Left forelimb (tissue), 1 donor: ENCODE measurements at places on chromosomes 4 and X.

DNA sequence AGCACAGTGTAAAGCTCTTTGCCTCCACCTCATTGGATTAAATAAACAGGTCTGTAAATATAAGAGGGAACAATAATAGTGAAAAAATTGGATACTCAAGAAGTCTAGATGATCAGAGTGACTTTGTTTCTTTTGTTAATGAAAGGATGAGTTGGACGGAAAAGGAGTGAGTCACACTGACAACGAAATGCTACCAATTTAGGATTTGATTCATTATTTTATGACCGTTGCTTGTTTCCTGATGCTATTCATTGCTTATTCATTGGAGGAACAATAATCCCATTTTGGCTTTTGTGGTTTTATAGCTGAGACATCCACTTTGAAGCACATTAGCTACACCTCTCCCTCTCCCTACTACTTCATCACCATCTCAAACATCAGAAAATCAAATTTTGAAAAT lies 74.4 kb upstream of the DYNLT3 start:
- no peak for DNase-seq

DNA sequence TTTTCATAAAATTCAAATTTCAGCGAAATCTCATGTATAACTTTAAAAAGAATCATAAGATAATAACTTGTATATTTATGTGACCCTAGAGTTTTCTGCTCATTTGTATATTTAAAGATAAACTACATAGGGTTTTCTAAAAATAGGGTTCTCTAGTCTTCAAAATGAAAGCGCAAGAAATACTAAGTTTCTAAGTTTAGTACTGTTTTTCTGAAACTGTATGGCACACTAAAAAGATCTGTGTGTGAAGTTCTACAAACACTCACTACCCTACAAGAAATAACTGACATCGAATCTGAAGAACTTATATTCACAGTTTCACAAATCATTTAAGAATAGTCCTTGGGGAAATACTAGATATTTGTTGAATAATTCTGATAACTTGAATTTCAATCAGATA lies 38.7 kb upstream of the NDST4 start:
- no peak for DNase-seq

- no peak for DNase-seq
Observed at GRCh38 chr4:16264798-16265197, 38.5 kb upstream of the TAPT1 start.

DNA sequence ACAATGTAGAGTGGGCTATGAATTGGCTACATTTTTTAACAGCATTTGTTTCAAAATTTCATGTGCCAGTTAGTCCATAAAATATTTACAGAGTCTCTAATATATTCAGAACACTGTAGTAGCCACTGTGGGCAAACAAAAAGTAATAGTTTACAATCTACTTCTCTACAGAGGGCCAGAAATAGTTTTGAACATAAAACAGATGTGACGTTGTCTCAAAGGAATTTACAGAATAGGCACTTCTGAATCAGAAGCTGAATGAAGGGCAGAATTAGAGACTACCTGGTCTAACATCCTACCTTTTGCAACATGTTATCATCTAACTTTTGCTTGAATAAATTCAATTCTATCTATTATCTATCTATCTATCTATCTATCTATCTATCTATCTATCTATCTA lies 811.9 kb upstream of the EPHA5 start:
- no peak for DNase-seq

DNA sequence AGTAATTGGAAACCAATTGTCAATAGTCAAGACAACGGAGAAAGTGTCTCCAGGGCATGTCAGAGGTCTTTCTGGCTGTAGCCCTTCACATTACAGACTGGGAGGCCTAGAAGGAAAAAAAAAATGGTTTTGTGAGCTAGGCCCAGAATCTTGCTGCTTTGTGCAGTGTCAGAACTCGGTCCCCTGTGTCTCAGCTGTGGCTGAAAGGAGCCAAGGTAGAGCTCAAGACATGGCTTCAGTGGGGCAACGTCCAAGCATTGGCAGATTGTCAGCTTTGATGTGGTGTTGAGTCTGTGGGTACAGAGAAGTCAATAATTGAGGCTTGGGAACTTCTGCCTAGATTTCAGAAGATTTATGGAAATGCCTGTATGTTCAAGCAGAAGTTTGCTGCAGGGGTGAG lies 103.0 kb downstream of the UGT2B28 start:
- no peak for DNase-seq

GRCh38 chr4:6972911-6973310 lies 63.3 kb downstream of the TBC1D14 start:
- no peak for DNase-seq

DNA sequence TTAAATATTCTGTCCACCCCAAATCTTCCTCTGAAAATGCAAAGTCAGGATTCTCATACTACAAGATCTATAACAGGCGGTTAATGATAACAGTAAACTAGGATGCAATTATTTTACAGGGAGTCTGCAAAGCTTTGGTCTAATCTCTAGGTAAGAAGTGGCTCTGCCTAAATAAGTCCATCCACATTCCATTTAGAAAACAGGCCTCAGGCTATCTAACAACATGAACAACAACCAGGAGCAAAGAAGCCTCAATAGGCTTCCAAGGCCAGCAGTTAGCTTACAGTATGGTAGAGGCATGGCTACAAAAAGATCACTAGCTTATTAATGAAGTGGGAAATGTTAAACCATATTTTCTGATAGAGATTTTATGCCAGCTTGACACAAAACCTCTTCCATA lies 6.4 kb downstream of the MAB21L2 start:
- no peak for DNase-seq

DNA sequence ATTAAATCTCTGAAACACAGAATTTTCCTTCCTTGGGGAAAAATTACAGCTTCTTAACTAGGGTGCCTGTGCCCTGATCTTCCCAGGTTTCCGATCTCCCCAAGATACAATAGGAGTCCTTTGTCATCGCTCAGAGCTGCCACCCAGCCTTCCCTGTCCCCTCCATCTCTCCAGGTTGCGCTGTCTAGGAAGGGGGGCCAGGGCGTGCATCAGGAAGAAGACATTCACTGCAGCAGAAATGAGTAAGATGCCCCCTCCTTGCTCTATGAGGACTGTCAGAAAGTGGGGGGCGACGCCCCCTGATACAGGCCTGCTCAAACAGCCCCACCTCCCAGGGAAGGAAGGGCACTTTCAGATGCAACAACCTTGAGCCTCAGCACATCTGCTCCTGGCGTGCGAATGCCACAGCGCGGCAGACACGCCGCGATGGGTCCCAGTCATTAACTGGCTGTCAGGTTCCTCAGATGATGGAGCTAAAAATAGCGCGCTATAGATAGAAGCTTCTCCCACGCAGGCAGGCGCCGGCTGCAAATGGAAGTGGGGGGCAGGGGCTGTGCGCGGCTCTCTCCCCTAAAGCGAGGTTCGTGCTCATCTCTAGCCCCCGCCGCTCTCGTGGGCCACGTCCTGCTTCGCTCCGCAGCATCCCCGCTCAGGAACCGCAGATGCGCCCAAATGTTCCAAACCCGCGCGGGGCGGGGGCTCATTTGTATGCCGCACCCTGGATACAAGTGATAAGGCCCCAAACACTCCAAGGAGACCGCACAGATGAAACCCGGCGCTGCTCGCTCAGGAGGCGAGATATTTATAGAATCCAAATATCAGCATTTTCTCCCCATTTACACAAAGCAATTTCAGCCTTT lies 57.6 kb upstream of the LGI2 start:
- no peak for DNase-seq

GRCh38 chrX:1453395-1453783 lies 680 bp upstream of the ASMTL start:
- DNase-seq: no peak

DNA sequence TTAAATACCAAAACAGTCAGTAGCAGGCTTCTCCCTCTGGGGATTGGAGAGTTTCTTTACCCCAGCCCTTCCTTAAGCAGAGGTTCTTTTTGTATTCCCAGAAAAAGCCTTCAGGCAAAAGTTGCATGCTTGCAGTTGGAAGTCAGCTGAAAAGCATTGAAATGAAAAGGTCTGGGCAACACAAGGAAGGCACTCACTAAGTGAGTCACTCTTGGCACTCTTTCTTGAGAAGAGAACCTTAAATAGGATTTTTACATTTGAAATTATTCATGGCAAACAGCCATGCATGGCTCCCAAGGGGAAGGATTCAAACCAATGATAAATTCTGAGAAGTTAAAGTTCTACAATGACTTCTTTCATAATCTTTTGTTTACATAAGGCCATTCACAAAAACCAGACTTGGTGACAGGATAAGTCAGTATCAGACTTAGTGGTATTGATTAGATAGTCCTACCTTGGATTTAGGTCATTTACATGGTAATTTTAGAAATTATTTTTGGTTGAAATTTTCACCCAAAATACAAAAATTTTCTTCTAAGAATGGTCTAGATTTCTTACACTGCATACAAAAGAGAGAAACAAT lies 2068.9 kb downstream of the PCDH7 start:
- no peak for DNase-seq

- no peak for DNase-seq
Observed at GRCh38 chr4:159900562-159900961, 797.7 kb downstream of the RAPGEF2 start.

- DNase-seq: no peak
Observed at GRCh38 chr4:64756016-64756415, 346.8 kb upstream of the TECRL start.

- no peak for DNase-seq
Observed at GRCh38 chr4:13893211-13893610, 265.7 kb upstream of the BOD1L1 start.

GRCh38 chrX:73563738-73564068 lies 706 bp downstream of the CHIC1 start:
- no peak for DNase-seq

DNA sequence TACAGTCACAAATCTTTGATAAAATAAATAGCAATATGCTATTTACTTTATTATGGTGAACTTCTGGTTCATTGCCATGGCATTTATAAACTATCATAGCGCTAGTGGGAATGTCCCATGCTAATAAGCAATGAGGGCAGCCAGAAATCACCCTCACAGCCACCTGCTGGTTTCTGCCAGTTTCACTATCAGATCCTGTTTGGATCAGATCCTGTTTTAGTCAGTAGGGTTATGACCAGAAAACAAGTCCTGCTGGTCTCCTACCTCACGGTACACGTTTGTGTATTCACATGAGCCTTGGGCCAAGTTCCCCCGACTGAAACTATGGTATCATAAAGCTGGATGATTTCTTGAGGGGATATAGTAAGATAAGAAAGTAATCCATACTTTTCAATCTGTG lies 17.7 kb downstream of the FOXR2 start:
- DNase-seq: no peak

- no peak for DNase-seq
Observed at GRCh38 chrX:122869171-122869570, 314.9 kb upstream of the GRIA3 start.

DNA sequence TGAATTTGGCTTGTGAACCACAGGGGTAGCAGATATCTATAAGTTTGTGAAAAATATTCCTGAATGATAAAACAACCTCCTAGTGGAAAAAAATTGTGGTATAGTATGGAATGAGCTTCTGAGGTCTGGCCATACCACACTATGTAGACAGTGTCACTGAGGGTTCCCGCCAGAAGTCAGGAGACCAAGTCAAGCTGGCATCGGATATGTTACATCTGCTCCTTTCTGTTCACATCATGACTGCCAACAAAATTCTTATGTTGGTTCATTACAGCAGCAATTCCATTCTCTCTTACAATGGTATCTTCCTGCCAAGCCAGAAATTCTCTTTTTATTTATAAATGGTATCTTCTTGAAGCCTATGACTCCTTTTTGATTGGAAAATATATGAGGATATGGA lies 273.0 kb downstream of the PPP3CA start:
- DNase-seq: no peak

- DNase-seq: no peak
Observed at GRCh38 chr4:5204781-5205180, 153.5 kb downstream of the STK32B start.

- DNase-seq: no peak
Observed at GRCh38 chr4:32340591-32340990, 1620.4 kb downstream of the PCDH7 start.

DNA sequence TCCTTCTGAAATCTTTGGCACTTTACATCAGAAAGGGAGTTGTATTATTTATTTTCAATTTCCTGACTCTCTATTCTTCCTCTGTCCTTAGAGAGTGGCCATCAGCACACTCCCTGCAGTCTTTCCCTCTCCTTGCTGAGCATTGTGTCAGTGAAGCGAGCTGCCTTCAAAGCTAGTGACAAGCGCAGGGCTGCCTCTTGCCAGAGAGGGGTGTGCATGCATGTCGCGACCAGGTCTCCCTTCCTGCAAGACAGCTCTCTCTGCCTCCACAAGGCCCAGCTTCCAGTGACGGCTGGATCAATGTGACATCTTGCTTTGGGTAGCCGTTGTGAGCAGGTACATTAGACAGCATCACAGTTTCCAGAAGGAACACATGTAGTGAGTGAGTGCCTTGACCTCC lies 810.9 kb upstream of the TENM3 start:
- no peak for DNase-seq

- no peak for DNase-seq
Observed at GRCh38 chr4:176539785-176540175, 220.0 kb downstream of the SPCS3 start.

DNA sequence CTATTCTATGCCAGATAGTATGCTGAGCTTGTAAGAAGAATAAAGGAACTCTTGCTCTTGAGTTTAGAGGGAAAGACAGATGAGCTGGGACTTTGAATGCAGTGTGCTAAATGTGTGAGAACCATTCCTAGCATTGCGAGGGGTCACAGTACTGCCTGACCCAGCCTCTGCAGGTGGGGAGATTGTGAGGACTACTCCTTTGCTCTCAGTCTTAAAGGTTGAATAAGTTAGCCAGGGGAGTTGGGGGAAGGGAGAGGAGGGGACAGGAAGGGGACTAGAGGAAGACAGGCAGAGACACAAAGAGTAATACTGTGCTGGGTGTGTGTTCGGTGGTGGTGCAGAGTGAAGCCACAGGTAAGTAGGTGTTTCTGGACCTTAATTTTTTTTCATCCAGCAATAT lies 41.7 kb downstream of the DCUN1D4 start:
- no peak for DNase-seq

DNA sequence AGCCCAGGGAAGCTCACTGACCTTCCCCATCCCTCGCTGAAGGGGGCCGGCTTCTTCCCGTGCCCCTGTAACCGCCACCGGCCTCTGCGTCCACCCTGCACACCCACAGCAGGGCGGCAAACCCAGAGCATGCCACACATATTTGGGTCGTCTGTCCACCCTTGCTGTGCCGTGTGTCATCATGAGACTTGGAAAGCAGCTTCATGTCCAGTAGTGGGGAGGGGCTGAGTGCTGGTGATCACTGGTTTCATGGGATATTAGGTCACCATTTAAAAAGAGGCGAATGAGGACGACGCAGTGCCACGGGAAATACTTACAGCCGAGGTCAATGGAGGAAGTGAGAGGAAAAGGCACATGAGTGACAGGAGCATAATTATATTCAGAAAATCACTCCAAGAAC lies 74.8 kb downstream of the HTRA3 start:
- peak; percentile 62 for DNase-seq

GRCh38 chrX:134671294-134671693 lies 13.0 kb upstream of the PLAC1 start:
- DNase-seq: no peak
